Natural killer cell (primary cell): ENCODE measurements at places on chromosomes 2 and 18. TPM values are rescaled to one million over a fixed set of nuclear protein-coding genes. Genes with fewer than 3 reads are reported as not detected.

The CEBPZ gene
- 51.0 TPM for total RNA-seq

The RESP18 gene
- total RNA-seq, result not detected

The KYNU gene
- 3.3 TPM for total RNA-seq

The PAX8 gene
- 0.57 TPM for total RNA-seq

The SH3RF3 gene
- 0.61 TPM for total RNA-seq

The RTP5 gene
- 1.7 TPM for total RNA-seq

The DIPK1C gene
- not detected for total RNA-seq

The SCTR gene
- not detected for total RNA-seq

The MDH1B gene
- not detected for total RNA-seq

The CD8B2 gene
- 1.0 TPM for total RNA-seq

The CCDC121 gene
- 0.25 TPM for total RNA-seq

The SCN1A gene
- total RNA-seq, result not detected

The C2orf69 gene
- 13.0 TPM for total RNA-seq

The CRYGC gene
- total RNA-seq, result not detected

The SKOR2 gene
- not detected for total RNA-seq

The ANKRD29 gene
- total RNA-seq, result 0.35 TPM

The SLC9A4 gene
- total RNA-seq, result 0.38 TPM

The STAT4 gene
- total RNA-seq, result 304 TPM

The TXNDC2 gene
- not detected for total RNA-seq

The OSR1 gene
- total RNA-seq, result not detected

The CLEC4F gene
- total RNA-seq, result 0.33 TPM

The ADGRF3 gene
- 2.1 TPM for total RNA-seq

The DHRS9 gene
- total RNA-seq, result not detected

The SERPINB7 gene
- not detected for total RNA-seq

The CARF gene
- total RNA-seq, result 16.0 TPM

The ASB18 gene
- not detected for total RNA-seq

The EMILIN1 gene
- total RNA-seq, result 0.78 TPM

The IL36A gene
- total RNA-seq, result not detected

The TUBA4A gene
- total RNA-seq, result 146 TPM

The MARS2 gene
- 5.7 TPM for total RNA-seq

The LINC00305 gene
- not detected for total RNA-seq

The VWA3B gene
- total RNA-seq, result not detected

The APCDD1 gene
- total RNA-seq, result 0.13 TPM

The CD226 gene
- total RNA-seq, result 151 TPM

The PSTPIP2 gene
- 34.7 TPM for total RNA-seq

The UPP2 gene
- not detected for total RNA-seq

The SLC4A5 gene
- 5.3 TPM for total RNA-seq

The TRABD2A gene
- 6.3 TPM for total RNA-seq

The HOXD13 gene
- total RNA-seq, result not detected

The GYPC gene
- 78.7 TPM for total RNA-seq

The RND3 gene
- not detected for total RNA-seq

The PXDN gene
- total RNA-seq, result 2.5 TPM

The MYOM1 gene
- 1.7 TPM for total RNA-seq

The CAVIN2 gene
- total RNA-seq, result 1.9 TPM

The TUBB8B gene
- not detected for total RNA-seq

The SIX3 gene
- 0.15 TPM for total RNA-seq

The TSGA10 gene
- 11.5 TPM for total RNA-seq
